Prostate gland (tissue), 2 donors: ENCODE measurements at places on chromosomes 5 and 9.

DNA sequence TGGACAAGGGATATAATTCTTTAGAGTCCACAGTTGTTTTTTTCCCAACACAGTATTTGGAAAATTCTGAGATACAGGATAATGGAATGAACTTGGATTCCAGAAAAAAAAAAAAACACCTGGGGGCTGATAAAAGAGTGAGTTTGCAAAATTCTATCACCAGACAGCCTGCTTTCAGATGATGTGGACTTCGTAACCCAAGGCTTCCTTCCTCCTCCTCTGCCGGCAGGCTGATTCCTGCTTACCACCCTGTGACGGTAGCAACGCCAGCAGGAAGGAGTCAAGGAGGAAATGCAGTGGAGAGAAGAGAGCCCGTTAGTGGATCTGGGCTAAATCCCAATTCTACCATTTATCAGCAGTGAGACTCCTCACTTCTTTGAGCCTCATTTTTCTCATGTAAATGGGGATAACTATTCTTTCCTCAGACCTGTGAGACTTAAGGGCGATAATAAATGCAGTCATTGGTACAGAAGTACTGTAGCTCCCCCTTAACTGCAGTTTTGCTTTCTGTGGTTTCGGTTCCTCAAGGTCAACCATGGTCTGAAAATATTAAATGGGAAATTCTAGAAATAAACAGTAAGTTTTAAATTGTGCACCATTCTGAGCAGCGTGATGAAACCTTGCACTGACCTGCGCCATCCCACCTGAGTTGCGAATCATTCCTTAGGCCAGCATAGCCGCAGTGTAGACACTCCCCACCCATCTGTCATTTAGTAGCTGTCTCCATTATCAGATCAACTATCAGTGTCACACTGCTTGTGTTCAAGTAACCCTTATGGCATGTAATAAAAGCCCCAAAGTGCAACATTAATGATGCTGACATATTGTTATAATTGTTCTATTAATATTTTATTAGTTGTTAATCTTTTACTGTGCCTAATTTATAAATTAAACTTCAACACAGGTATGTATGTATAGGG lies 71.4 kb downstream of the DCP2 start:
- no peak for DNase-seq

DNA sequence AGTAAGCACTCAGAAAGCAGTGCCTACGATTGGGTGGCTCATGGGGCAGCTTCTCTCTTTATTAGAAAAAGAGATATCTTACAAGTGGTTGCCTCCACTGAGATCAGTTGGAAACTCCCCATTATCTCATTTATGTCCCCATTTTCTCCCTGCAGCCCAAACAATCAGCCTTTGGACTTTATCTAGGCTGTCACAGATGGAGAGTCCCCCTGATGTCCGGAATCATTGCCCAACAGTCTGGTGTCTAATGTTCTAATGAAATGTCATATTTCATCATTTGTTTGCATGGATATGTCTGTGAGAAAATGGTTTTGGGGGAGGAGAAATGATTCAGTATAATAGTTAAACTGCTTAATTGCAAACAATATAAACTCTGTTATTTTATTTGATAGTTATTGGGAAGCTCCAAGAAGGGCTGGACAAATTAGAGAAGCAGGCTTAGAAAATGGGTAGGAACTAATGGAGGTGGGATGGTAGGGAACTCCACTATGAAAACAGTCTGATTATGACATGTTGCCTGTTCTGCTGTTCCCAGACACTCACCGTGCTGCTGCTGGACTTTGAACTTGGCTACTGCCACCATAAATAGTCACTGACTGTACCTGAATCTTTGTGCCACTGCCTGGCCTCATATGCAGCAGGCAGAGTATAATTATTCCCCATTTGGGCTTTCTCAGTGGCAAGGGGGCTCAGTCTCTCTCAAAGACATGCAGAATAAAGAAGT lies 38.3 kb upstream of the SMAD5 start:
- DNase-seq: no peak

DNA sequence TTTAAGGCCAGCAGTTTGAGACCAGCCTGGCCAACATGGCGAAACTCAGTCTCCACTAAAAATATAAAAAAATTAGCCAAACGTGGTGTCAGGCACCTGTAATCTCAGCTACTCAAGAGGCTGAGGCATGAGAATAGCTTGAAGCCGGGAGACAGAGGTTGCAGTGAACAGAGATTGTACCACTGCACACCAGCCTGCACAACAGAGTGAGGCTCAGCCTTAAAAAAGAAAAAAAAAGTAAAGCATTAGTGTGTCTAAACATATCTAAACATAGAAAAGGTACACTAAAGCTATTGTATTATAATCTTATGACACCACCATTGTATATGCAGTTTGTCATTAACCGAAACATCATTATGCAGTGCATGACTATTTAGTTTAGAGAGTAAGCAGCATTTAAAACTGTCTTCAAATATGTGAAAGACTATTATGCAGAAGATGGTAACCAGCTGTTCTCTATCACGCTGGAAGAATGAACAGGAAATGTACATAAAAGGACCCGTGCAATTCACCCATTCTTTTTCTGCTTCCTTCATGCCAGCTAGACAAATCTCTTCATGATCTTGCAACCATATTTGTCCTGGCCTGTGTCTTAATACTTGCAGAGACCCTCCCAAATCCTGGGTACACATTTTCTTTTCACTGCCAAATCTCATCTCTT lies 58.6 kb downstream of the ITGA1 start:
- DNase-seq: no peak

GRCh38 chr9:113624721-113625120 lies 161.2 kb downstream of the RGS3 start:
- no peak for DNase-seq

- no peak for DNase-seq
Observed at GRCh38 chr9:109513871-109514270, 15.8 kb upstream of the PTPN3 start.

DNA sequence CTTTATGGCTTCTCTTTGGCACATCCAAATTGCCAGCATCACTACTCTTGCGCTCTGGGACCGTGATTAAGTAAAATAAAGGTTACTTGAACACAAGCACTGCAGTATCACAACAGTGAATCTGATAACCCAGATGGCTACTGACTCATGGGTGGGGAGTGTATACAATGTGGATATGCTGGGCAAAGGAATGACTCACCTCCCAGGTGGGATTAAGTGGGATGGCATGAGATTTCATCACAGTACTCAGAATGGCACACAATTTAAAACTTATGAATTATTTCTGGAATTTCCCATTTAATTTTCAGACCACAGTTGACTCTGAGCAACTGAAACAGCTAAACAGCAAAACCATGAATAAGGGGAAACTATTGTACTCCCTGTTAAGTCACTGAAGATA lies 4.3 kb downstream of the GFM2 start:
- DNase-seq: no peak

- DNase-seq: no peak
Observed at GRCh38 chr5:133579766-133580165, 32.6 kb downstream of the FSTL4 start.

DNA sequence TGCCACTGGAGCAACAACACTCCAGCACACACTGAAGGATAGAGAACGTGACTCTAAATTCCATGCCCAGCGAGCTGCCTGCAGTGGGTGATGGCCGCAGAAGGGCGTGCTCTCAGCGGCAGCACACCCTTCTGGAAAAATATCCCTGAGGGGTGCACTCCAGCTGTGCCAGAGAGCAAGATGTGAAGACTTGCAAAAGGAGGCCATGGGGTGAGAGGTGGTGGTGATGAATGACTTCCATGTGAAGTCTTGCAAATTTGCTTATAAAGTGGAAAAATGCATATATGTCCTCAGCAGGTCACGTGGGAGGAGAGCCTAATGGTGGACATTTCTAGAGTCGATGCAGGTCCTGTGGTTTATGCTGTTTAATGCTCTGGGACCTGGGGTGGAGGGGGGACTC lies 39.8 kb upstream of the COL5A1 start:
- DNase-seq: no peak

DNA sequence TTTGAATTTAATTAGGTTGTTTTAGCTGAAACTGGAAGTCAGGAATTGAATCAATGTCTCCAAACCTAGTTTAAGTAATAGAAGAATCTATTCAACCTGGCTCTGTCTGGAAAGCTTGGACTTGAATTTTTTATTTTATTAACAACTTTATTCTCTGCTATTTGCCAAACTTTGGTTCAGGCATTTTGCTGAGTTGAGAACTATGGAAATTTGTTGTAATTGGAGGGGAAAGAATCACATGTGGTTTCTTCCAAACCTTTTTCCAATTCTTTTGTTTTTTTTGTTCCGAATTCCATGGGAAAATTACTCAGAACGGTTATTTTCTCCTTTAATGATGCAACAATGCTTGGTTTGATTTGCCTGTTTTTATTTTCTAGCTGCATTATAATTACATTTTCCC lies 98.2 kb upstream of the RPS23 start:
- no peak for DNase-seq

DNA sequence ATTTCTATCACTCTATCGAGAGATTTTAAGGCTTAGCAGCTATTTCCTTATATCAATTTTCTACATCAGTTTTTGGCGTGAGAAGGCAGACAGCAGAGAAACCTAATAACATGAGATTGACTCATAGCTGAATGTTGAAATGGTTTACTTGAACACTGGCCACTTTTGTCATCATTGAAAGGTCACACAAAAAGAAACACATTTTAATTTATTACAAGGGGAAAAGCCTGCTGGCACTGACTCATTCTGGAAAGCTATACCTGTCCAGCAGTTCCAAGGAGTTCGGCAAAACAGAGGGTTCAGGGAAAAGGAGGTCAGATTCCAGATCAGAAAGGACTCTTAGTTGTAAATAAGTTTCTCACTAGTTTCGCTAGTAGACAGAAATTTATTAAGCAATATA lies 566.4 kb downstream of the DNAH5 start:
- DNase-seq: no peak

DNA sequence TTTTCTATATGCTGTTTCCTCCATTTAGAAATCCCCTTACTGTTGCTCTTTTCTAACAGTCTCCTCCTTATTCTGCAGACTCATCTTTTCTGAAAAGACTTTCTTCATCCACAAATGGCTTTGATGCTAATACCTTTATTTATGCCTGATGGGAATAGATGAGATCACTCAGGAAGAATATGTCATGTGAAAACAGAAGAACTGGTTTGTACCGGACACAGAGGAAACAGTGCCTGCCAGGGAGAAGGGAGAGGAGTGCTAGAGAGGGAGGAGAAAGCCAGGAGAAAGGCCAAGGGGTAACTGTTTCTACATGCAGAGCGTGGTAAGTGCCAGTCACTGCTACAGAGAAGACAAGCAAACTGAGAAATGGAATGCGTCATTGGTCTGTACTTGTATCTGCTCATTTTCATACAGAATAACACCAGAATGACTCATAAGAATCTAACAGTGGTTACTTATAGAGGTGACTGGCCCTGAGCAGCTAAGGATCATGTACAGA lies 45.9 kb upstream of the PJA2 start:
- DNase-seq: peak; percentile 87

GRCh38 chr5:142692321-142692894 lies 6.5 kb upstream of the FGF1 start:
- DNase-seq: no peak
